Activated naive CD8-positive, alpha-beta T cell treated with anti-CD3 and anti-CD28 coated beads, Interleukin-2, amount 50 U/mL, for 16 hours (primary cell): ENCODE measurements at places on chromosomes 16 and 17.

GRCh38 chr16:19666477-19666876, 51.5 kb downstream of the KNOP1 start:
- no peak for DNase-seq

DNA sequence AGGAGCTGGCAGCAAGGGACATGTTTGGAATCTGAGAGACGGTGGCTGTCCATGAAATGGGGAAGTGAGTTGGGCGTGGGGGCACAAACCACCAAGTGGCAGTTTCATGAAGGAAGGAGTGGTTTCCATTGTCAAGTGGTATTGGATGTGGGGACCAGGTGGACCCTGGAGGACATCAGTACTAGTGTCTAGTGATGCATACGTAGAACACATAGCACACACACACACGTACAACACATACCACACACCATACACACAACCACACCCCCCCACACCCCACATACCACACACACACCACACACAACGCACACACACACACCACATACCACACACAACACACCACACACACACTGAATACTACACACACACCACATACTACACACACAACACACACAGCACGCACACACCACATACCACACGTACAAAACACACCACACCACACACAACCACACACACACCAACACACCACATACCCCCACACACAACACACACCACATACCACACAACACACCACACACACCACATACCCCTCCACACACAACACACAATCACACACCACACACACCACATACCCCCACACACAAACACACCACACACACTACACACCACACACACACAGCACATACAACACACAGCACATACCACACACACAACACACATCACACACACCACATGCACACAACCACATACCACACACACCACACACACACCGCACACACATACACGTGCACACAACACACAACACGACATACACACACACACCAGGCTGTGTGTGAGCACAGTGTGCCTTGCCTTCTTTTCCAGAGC, 41.1 kb upstream of the GSE1 start:
- no peak for DNase-seq

GRCh38 chr17:38324141-38324697, 19.5 kb downstream of the GPR179 start:
- DNase-seq: no peak

DNA sequence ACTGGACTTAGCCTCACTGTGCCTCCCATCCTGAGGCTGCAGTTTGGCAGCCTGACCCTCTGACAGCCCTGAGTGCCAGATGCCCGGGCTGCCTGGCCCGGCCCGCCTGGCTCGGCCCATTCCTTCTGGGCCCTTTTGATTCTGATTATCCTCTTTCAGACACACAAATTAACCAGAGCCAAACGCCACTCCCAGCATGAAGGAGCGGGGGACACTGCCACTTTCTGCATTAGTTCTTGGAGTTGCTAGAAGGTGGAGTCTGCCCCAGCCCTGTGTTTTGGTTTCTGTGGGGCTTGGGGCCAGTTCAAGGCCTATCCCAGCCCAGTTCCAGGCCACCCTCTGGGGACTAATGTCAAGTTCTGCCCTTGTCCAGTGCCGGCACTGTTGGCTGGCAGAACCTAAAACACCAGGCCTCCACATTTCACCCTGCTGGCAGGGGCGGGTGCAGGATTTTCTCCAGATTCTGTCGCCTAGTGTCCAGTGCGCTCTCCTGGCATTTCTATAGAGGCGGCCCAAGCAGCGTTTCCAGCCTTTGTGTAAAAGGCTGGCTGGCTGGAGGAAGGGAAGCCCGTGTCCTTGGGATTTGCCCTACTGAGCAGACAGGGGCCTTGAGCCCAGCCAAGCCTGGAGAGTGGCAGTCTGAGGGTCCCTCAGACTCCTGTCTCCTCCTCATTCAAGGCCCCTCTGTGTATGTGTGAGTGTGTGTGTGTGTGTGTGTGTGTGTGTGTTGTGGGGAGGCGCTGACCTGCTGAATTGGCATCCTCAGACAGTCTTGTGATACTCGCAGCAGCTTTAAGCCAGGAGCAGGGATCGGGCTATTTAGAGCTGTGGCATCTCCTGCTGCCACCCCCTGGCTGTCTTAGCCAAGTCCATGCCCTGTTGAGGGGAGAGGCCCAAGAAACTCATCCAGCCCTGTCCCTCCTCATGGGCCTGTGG, 21.4 kb downstream of the PLCD3 start:
- no peak for DNase-seq

- no peak for DNase-seq
Measured at GRCh38 chr17:19897090-19897837, 29.5 kb upstream of the ULK2 start.

GRCh38 chr16:55661941-55662643, 6.3 kb downstream of the SLC6A2 start:
- DNase-seq: no peak
